NCI-H1105 (cell line): ENCODE measurements at places on chromosomes 4 and X.

- DNase-seq = no peak
Observed at GRCh38 chr4:41853973-41854372, 81.3 kb upstream of the TMEM33 start.

DNA sequence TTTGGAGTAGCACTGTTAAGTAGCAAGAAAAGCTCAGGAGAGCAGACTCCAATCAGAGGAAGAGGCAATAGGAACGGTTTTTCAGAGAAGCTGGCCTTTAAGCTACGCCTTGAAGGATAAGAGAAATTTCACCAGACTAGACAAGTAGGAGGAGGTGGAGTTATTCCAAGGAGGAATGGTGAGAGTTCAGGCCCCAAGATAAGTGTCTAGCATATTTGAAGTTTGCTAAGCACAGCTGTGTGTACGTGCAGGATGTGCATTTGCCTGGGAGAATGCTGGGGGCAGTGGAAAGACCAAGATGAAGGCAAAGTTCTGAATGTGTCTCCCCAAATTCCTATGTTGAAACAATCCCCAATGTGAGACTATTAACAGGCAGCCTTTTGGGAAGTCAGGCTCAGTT, 91.6 kb downstream of the SOWAHB start:
- no peak for DNase-seq

DNA sequence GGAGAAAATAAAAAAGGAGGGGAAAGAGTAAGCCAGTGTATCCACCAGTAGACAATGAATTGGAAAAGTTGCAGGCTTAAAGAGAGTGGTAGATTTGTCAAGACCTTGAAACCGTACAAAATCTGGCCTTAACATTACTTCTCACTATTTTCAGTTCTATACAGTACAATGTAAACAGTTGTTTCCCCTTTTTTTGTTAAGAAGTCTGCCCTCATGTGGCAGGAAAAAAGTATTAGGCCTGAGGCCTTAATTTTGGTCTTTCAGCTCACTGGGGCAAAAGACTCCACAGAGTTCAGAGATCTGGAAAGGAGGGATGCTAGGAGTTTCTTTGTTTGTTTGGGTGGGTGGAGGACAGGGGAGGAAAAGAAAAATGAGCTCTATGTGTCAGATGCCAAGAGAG, 92.8 kb upstream of the CCDC160 start:
- no peak for DNase-seq

- no peak for DNase-seq
Observed at GRCh38 chr4:39933671-39934590, 43.8 kb downstream of the PDS5A start.

GRCh38 chr4:81060587-81061343, 30.3 kb downstream of the BMP3 start:
- no peak for DNase-seq

DNA sequence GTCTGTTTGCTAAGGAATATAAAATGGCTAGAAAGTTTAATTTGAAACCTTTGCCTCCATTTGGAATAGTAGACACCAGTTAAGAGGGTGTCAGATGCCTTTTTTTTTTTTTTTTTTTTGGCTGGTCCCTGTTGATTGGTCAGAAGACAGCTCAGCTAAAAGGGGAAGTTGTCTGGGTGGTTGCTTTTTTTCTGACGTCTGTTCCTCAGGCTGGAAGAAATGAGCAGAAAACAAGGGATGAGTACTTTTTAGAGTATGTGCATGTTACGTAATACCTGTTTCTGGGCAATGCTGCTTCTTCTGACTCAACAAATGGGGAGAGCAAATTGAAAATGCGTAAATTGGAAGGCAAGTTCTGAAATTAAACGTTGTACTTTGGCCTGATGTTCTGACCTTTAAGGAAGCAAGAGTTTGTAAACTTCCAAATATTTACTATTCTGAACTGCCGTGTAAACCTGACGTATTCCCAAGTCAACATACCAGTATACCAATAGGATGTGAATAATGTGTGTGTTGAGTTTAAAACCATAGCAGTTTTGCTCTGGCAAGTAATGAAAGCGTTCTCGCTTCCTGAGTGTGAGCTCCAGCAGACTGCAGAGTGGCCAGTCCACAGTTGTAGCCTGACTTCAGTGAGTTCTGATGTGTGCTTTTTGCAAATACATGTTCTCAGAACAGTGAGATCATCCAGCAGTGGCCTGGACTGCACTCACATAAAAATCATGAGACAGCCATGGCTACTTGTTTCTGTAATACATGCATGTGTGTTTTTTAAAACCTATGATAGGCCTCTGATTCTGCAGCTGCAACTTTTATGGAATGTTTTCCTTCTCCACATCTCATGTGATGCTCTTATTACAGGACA, 1.7 kb downstream of the SAT1 start:
- DNase-seq = no peak

DNA sequence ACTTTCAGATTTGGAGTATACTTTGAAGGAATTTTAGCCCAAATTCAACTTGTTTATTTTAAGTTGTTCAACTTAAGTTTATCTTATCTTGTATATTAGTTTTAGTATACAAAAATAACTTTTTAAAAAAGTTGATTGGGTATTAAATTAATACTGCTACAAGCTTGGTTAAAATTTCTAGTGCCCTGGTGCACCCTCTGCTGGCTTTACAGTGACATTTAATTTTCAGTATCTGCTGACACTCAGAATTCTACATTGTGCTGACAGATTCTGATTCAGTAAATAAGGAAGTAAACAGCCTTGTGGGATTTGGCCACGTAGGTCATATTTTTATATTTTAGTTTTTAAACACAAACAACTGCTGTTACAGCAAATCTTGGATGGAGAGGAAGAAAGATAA, 2.9 kb downstream of the EDA start:
- DNase-seq = no peak

DNA sequence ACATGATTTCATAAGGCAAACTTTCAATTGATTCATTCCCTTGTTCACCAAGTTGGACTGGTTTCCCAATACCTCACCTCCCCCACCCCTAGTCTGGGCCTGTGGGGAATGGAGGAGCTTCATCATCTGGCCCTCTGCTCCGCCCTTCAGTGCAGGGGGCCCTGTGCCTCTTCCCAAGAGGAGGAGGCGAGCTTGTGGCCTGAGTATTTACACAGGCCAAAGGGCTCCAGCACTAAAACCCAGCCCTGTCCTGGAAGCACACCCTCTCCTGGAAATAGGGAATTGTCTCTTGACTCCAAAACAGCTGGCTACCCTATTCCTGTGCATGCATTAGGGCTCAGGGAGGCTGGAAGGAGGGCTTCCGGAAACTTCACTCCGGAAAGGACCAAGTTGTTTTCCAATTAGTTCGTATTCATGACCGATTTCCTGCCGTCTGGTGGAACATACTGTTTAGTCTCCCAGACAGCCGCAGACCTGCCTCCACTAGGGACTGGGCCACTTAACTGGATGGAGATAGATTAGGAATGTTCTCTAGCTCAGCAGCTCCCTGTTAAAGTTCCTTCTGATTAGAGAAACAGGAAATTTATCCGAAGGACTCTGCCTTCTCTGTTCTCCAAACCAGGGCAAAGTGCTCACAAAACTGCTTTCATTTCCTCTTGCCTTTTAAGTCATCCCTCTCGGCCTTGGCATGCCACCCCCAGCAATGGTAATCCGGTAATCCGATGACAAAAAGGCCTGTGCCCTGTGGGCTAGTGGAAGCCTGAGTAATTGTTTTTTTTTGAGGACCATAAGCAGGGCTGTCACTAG, 5.8 kb downstream of the SRPX2 start:
- no peak for DNase-seq

DNA sequence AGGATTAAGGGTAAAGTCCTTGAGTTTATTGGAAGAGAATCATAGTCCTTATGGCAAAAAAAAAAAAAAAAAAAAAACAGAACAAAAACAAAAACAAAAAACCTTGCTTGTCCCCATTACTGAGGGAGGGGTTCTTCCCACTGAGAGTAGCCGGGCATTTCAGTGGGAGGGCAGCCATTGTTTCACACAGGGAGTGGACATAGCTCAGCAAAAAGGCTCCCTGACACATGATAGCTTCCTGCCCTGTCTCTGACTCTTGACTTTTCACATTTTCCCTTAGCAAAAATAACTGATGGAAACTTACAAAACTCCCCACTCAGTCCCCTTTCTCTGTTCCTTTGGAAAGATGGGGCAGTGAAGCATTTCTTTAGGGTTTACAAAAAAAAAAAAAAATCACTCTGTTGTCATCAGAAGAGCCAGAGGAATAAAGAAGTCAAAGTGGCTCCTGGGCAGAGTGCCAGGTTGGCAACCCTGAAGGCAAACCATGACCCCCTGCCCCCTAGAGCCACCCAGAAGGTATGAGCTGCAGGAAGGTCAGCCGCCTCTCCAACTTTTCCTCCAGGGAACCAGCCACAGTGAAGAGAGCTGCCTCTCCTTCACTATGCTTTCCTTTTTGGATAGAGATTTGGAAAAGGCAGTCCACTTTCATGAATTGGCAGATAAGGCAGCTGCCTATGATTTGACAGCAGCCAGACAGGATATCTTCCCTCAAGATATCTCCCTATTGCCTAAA, 170.6 kb downstream of the KDR start:
- DNase-seq = no peak

DNA sequence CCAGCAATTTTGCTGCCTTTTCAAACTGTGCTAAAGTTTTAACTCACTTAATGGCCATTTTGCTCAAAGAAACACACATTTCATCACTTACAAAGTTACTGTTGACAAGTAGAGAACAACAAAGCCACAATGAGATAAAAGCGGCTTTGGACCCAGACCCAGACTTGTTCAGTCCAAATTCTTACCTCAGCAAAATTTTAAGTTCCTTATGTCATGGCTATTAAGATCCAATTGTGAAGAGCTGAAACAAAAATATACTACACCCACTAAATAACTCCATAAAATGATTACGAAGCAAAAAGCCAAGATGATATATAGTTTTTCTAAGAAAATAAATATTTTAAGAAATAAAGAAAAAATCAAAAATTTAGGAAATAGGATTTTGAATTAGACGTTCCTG, 137.0 kb upstream of the INPP4B start:
- no peak for DNase-seq

DNA sequence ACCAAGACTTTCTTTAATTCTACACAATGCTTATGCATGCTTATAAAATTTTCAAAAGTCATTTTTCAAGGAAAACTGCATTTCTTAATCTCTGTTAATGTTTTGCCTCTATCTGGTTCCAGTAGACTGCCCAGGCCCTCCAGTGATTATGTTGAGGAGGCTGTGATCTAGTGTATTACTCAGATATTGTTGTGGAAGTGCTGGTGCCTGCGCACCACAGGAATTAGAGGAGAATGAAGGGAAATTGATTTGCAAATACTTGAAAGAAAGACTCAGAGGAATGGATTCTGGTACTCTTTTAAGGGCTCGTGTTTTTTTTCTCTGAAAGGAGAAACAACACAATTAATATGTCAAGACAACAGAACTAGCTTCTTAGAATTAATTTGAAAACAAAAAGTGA, 1015.1 kb downstream of the RPA4 start:
- DNase-seq = no peak

- DNase-seq = no peak
Observed at GRCh38 chr4:576991-577498, 950 bp upstream of the TMEM271 start.

- peak; percentile 20 for DNase-seq
Observed at GRCh38 chrX:20530406-20530921, 263.8 kb upstream of the RPS6KA3 start.

- no peak for DNase-seq
Observed at GRCh38 chrX:131869182-131869581, 153.9 kb upstream of the STK26 start.

DNA sequence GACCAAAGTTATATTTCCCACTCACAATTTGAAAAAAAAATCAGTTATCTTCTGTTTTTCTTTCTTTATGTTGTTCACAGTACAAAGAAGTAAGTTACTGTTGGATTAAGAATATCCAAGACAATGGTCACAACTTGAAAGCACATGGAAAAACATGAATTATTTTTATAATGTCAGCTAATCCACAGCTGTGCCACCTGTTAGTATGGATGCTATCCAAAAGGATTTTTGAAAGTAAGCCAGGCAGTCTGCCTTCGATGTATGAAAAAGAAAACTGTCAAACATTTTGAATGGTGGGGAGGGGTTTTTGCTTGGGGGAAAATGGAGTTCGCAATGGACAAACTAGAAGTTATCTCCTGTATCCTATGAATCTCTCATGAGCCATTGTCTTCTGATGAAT, 6.2 kb downstream of the GPM6A start:
- DNase-seq = peak; percentile 63

- DNase-seq = no peak
Observed at GRCh38 chrX:9948406-9948805, 18.8 kb upstream of the CLDN34 start.

- DNase-seq = no peak
Observed at GRCh38 chrX:50705042-50705441, 109.0 kb downstream of the SHROOM4 start.

- DNase-seq = no peak
Observed at GRCh38 chr4:79913581-79913980, 159.4 kb downstream of the ANTXR2 start.

DNA sequence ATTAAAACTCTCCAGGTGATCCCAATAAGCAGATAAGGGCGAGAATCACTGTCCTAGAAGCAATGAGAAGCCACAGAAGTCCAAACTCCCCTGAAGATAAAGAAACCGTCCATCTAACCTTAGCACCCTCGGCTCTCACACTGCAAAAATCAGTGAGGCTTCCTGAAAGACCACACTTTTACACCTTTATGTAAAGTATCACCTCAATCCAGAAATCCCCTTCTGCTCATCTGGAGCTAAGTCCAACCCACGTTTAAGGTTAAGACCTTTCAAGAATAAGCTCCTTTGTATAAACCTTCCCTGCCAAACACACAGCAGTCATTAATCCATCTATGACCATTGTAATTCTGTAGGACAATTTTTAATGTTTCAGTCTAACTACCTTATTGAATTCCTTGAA, 41.7 kb downstream of the LIN54 start:
- no peak for DNase-seq

DNA sequence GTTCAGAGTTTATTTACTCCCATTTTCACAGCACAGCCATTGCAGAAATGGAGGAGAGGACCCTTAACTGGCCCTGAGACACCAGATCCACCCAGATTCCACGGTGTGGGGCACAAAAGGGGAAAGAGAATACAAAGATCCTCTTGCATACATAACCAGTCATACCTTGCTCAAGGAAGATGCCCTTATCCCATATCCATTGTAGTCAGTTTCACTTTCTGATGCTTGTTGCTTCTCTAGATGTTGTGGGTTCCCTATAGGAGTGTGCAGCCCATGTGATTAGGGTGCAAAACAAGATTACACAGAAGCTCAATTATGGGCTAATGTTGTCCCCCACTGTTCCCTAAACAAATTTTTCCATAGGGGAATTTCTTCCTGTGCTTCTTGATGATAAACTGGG, 1309.0 kb upstream of the PABPC4L start:
- DNase-seq = no peak
